Osteoblast (primary cell): ENCODE measurements at places on chromosomes 4 and X.

DNA sequence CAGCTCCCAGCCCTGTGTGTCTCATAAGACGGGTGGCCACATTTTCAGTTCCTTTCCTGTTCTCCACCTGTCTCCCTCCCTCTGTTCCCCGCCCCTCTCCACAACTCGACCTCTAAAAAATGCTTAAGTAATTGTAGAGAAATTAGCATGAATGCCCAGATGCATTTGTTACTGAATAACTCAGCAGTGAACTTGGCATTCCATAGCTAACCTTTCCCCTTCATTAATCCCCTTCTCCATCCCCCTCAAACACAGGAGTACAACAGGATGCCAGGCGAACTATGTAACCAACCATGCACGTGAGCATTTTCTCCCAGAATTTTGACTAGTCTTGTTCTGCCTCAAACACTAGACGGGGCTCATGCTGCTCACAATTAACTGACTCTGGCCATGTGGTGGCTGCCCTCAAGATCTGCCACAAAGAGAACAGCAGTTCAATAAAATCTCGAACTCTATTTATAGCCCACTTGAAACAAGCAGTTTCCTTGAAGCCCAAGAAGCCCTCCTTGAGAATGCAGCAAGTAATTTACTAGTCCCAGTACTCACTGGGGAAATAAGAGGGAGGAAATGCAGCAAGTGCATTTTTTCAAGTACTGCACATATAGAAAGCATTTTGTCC, 351.2 kb downstream of the ARHGAP24 start:
- peak; percentile 76 for DNase-seq

GRCh38 chrX:1205681-1206611, 6.5 kb downstream of the CRLF2 start:
- DNase-seq = peak; percentile 86

GRCh38 chr4:35604724-35605123, 639.6 kb downstream of the ARAP2 start:
- DNase-seq = no peak

- no peak for DNase-seq
These were observed 139.5 kb downstream of the TBL1X start for GRCh38 chrX:9604111-9604907.

DNA sequence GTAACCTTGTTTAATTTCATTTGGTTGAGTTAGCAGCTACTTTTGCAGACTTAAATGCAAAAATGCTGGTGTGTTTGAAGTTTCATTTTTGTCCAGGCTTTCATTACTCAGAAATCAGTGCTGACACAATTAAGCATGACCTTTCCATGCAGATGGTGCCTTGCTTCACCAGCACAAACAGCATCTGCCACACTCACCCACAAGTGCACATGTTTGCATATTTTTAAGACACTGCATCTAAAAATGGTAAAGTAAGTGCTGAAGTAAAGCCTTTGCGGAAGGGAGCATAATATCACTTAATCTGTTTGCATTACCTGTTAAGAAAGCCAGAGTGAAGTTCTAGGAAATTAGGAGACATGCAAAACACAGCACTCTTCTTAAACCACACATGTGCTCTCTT, 7.3 kb upstream of the DAPP1 start:
- DNase-seq = no peak

DNA sequence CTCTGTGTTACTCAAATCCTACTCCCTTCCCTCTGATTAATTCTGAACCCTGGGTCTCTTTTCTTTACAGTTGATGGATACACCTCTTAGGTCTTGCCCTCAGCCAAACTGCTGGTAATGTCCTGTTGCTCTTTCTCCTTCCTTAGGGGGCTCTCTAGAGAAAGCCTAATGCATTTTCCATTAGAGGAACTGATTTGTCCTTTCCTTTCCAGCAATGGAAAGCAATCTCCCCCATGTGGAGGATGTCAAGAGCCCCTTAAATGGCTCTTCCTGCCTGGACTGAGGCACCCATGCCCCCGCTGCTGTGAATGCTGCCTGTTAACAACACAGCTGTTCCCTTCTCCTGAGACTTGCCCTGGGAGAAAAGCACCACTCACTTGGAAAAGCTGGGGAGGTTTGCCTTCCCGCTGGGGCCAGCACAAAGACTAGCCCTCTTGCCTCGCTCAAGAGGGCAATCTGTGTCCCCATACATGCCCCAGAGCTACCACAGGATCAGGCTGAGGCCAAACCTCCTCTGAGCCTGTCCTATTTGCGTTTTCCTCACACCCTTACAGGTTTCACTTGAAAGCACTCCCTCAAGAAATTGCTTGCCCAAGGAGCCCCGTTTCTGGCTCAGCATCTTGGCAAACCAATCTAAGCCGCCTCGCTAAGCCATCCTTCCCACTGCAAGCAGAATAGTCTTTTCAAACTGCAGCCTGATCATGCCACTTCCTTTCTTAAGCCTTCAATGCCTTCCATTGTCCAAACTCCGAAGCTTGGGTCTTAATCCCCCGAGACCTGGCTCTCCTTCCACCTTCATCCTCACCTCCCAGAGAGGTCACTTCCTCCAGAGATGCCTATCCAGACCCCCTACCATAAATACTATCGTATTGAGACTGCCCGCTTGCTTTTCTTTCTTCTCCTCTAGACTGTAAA, 23.2 kb upstream of the SMIM20 start:
- DNase-seq = no peak

DNA sequence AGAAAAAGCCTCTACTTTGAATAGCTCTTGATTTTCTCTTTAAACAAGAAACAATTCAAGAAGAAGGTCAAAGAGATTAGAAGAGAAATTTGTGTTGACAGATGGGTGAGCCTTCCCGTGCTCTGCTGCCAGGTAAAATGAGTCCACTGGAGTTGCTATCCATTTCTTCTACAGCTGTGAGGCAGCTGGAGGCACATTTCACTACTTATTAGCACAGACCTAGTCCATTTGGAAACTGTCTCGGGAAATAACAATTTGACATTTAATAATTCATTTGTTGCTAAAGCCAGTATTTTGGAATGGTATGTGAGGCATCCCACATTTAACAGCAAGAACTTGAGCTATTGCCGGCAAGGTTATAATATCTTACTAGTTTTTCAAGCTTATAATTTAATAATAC, 396.8 kb upstream of the GRIA3 start:
- DNase-seq = no peak

DNA sequence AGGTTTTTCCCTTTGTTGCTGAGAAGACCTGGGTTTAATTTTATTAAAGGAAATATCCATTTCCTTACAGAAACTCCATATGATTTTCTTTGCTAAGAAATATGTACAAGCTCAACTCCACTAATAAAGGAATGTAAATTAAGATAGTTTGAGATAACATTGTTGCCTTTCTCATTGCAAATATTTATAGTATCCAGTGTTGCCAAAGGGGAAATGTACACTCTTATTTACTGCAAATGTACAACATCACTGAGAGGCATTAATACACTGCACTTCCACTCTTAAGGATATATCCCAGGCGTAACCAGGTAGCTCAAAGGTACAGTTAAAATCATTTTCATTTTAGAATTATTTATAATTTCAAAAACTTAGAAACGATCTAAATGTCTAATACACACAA, 7.5 kb upstream of the LRBA start:
- no peak for DNase-seq

DNA sequence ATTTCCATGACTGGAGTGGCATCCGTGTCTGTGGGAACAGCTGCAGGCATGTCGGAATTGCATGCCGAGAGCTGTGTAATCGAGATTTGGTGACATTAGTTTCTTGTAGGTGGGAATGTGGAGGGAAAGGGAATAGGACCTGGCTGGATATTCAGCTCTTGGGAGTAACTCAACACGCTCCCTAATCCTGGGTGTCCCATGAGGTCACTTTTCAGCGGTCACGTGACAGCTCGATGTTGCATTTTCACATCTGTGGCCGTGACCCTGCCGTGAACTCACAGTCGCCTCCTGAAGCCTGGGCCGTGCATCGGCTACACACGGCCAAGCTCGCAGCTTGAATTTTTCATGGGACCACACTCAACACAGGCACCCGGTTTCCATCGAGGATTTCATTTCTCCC, 25.8 kb upstream of the PSAPL1 start:
- no peak for DNase-seq

- DNase-seq = no peak
These were observed 29.5 kb upstream of the TSPAN5 start for GRCh38 chr4:98687876-98688275.

GRCh38 chr4:48190839-48191238, 56.8 kb upstream of the TXK start:
- no peak for DNase-seq

- no peak for DNase-seq
These were observed 156.1 kb upstream of the LNX1 start for GRCh38 chr4:53747401-53747800.

- DNase-seq = no peak
These were observed 36.3 kb downstream of the C4orf51 start for GRCh38 chr4:145716200-145716599.

DNA sequence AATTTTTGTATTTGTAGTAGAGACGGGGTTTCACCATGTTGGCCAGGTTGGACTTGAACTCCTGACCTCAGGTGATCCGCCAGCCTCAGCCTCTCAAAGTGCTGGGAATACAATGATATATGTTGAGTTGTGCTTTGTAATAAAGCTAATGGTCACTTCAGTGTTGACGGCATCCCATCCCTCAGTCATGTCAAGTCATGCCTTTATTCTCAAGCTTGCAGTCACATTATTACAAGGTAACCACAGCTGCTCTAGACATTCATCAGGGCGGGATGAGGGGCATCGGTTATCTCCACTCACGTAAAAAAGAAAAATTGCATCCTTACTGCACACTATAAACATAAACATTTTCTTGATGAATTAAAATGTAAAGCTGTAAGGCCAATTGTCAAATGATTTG, 12.8 kb upstream of the FAT1 start:
- DNase-seq = no peak

DNA sequence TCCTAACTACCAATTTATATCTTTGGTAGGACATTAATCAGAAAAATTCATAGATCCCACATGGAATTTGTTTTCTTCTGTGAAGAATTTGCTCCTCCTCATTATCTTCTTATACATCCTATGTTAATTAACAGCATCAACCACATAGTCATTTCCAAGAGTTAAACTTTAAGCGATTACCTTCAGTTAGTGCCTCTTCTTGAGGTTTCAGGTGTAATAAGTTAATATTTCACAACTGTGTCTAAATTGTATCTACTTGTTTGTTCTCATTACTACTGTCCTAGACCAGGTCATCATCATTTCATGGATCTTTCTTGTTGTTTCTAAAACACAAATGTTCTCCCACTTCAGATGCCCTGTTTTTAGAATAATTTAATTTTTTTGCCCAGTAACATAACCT, 457.9 kb downstream of the FAT4 start:
- DNase-seq = no peak

DNA sequence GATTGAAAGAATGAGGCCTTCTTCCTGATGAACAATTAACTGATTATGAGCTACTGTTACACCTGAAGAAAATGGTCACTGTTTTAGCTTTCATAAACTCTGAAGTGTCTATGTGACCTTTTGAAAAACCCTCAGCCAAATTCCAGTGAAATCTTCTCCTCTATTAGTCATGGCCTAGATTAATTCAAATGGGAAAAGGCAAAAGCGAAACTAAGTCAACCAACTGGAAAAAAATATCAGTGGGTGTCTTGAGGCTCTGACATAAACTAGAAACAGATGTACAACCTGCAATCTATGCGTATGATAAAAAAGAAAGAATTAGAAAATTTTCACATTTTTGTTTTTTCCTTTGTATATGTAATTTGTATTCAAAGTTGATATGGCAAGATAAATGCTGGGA, 169.4 kb upstream of the BANK1 start:
- DNase-seq = peak; percentile 87

DNA sequence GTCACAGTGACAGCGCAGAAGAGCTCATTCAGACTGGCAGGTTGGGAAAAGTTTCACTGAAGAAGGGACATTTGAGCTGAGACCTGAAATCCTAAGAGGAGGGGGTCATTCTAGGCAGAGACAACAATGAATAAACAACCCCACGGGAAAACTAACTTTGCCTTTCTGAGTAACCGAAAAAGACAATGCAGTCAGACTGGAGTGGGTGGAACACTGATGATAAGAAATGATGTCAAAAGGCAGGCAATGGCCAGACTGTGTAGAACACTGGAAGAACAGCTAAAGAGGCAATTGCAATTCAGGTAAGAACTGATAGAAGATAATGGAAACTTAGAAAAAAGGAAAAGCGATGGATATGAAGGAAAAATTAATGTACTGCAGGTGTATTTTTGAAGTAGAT, 73.8 kb downstream of the CHIC2 start:
- peak; percentile 6 for DNase-seq

DNA sequence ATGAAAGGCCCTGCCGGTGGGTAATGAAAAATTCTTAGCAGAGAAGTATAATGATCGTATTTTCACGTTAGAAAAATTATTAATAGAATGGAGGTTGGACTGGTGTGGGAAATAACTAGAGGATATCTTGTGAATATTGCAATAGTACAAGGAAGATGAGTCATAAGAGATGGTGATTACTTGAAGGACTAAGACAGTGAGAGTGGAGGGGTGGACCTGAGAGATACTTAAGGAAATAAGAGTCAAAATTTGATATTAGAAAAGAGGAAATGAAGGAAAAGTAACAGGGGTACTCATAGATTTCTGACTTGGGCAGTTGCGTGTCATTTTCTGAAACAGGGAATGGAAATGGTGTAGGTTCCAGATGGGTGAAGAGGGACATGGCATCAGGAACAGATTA, 1.7 kb upstream of the USP53 start:
- DNase-seq = peak; percentile 46

DNA sequence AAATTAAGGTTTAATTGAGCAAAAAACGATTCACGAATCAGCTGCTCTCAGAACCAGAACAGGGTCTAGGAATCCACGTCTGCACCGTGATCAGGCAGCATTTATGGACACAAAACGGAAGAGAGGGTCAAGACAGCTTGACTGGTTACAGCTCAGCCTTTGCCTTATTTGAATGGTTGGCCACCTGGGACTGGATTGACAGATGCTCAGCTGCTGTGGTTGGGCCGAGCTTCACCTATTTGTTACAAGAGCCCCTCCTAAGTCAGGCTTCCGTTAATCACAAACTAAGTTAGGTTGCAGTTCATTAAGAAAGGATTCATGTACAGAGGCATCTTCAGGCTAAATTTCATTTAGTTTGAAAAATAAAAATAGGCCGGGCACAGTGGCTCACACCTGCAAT, 50.6 kb upstream of the MAN2B2 start:
- DNase-seq = no peak

- no peak for DNase-seq
These were observed 322.5 kb downstream of the EVC2 start for GRCh38 chr4:5385741-5386311.

DNA sequence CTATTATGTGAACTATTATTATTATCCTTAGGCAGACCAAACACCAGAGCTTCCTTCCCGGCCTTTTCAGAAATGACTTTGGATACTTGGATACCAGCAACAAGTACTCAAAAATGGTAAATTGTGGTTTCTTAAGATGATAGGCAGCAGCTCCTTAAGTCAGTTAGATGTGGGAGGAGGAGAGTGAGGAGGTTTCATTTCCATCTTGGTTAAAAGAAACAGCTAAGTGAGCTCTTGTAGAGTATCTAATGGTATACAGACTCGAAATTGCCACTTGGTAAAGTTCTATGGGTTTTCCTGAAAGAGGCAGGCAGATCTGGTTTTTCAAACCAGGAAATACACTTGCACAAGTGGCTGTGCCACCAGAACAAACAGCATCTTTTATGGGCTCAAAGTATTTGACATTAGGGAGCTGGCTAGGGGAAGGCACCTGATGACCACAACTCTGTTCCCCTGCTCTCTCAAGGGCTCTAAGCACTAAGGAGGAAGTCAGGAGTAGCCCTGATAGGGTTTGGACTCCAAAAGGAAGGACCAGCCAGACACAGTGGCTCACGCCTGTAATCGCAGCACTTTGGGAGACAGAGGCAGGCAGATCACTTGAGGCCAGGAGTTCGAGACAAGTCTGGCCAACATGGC, 130.9 kb downstream of the TMEM164 start:
- no peak for DNase-seq

GRCh38 chrX:109934935-109935334, 68.0 kb upstream of the TMEM164 start:
- no peak for DNase-seq
